ENCODE measurements at places on chromosomes 1 and 21. TPM values are rescaled to one million over a fixed set of nuclear protein-coding genes. Genes with fewer than 3 reads are reported as not detected.

The NIBAN1 gene
- total RNA-seq: 146 TPM

The C1orf226 gene
- 3.2 TPM for total RNA-seq

The ROR1 gene
- total RNA-seq: 15.3 TPM

The NHLH1 gene
- not detected for total RNA-seq

The TCP10L gene
- not detected for total RNA-seq

The IRF6 gene
- 100 TPM for total RNA-seq

The CD1D gene
- not detected for total RNA-seq

The FYB2 gene
- total RNA-seq: not detected

The DSTYK gene
- 10.9 TPM for total RNA-seq

The RAB3B gene
- total RNA-seq: under 0.01 TPM
